ENCODE measurements at places on chromosomes 12 and 14.

- no peak for DNase-seq
These were observed 5.1 kb downstream of the CACNA1C start for GRCh38 chr12:2057795-2058408.

GRCh38 chr14:55381561-55381960, 30.1 kb downstream of the ATG14 start:
- no peak for DNase-seq

- no peak for DNase-seq
These were observed 8.8 kb downstream of the MYG1 start for GRCh38 chr12:53308276-53308675.

DNA sequence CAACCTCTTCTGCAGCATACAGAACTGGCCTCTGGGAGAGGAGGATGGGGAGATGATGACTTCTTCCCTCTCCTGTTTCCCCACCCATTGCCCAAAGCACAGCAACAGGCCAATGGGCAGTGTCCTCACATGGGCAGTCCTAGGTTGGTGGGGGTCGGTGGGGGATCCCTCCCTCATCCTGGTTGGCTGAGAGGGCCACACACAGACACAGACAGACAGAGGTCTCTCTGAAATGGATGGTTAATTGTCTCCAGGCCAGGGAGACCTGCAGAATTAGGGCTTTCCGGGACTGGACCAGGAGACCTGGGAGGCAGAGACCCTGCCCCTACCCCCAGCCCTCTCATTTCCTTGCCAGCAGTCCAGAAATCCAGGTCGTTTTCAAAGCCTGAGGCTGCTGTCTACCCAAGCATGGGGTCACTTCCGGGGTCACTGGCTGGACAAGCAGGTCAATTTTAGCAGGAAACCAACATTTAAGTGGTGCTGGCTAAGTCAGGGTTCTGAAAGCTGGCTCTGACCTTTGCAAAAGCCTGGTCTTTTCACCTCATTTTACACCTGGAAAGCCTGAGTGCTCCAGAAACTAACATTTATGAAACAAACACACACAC, 48.6 kb upstream of the TBX3 start:
- no peak for DNase-seq

GRCh38 chr12:51493281-51493680, 68.7 kb downstream of the SLC4A8 start:
- no peak for DNase-seq

- DNase-seq, result no peak
These were observed 7.8 kb upstream of the SSH1 start for GRCh38 chr12:108865169-108865568.

DNA sequence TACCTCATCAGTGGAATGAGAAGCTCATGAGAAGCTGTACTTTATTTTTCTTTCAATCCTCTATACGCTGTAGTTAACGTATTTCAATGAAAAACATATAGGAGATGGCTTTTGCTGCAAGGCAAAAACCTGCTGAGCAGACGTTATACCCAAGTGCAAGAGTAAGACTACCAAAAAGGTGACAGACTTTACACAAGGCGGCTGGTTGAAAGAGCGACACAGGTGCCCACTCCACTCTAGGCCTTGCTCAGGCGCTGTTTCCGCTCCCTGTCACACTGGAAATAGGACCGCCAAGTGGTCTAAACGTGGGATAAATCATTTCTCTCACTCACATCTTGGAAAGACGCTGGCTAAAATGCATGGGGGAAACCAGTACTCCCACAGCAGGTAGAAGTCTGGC, 54.5 kb downstream of the PPP2R5C start:
- no peak for DNase-seq

- DNase-seq, result no peak
These were observed 234.6 kb downstream of the PCNX1 start for GRCh38 chr14:71141701-71142374.

DNA sequence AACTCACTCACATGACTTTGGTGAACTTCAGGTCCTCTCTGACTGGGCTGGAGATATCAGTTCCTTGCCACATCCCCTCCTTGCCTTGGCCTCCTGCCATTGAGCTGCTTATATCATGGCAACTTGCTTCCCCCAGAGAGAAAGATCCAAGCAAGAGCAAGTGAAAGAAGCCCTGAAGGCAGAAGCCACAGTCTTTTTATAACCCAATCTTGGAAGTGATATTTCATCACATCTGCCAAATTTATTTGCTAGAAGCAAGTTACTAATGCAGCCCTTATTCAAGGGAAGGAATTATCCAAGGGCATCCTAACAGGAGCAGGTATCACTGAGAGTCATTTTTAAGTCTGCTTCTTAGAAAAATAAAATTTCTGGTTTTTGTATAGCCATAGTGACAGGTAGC, 127.8 kb downstream of the SLC38A4 start:
- DNase-seq, result no peak

- DNase-seq, result no peak
These were observed 113.3 kb upstream of the TMPO start for GRCh38 chr12:98402091-98402490.

DNA sequence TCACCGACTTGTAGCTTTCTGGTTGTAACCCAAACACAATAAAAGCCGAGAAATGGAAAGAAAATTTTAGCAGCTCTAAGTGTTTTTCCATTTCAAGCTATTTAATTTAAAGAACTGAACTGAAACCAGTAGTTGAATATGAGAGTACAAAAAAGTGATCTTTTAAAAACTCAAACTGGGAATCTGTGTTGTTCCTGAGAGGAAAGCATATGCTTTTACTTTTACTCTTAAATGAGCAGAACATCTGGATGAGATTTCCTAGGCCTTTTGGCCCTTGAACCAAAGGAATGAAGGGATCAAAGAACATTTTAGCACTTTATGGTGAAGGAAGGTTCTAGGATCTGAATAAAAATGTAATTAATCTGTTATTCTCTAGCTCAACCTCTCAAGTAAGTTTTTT, 1.3 kb downstream of the KERA start:
- DNase-seq, result no peak

GRCh38 chr14:58280954-58281787, 17.2 kb upstream of the ARID4A start:
- DNase-seq, result no peak

DNA sequence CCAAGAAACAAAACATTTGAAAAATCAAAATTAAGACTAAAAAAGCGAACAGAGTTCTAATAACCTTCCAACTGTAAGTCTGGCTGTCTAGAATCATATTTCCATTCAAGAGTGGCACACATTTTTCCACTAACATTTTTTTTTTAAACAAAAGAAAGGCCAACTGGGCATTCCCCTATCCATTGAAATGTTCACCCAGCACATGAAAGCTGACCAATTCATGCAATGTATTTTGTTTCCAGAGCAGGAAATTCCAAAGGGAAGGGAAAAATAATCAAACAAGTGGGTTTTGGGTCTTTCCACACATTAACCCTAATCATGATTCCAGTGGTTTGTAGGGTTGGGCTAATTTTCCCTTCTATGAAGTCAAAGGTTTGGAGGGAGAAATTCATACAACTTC, 206.5 kb downstream of the CALM1 start:
- DNase-seq, result no peak

- DNase-seq, result no peak
These were observed 7.5 kb upstream of the PTPRR start for GRCh38 chr12:70928071-70928470.

DNA sequence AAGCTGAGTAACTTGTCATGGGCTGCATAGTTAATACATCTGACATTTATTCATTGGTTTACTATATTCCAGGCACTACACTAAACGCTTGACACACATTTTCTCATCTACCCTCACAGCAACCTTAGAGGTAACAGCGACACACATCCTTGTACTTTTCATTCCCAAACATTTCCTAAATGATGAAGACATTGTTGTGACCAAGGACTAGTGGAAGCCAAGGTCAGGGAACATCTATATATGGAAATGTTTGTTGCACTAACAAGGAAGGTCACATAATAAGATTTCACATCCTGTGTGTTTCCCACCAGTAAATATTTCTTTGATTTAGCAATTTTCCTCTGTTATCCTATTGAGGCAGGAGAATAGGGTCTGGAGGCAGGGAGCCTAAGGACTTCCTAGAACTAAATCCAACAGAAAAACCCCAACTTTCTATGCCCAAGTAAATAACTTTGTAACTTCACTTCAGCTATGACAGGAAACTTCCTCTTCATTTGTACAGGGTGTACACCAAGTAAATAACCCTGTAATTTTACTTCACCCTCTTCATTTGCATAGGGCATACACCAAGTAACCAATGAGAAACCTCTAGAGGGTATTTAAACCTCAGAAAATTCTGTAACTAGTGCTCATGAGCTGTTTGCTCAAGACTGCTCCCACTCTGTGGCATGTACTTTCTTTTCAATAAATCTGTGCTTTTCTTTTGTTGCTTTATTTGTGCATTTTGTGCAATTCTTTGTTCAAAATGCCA, 48.4 kb downstream of the ZNF641 start:
- no peak for DNase-seq

DNA sequence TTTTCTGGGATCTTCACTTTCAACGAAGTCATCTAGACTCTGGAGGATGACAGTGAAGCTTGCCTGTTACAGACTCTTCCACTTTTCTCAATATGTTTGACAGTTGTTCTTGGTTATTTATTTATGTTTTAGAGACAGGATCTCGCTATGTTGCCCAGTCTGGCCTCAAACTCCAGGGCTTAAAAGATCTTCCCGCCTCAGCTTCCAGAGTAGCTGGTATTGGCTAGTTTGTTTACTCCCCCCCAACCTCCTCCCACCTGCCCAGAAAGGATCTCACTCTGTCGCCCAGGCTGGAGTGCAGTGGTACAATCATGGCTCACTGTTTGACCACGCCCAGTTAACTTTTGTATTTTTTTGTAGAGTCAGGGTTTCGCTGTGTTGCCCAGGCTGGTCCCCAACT, 3.3 kb downstream of the SPATS2 start:
- DNase-seq, result no peak

GRCh38 chr12:116495260-116495659, 63.9 kb upstream of the MAP1LC3B2 start:
- no peak for DNase-seq

- no peak for DNase-seq
These were observed 51.7 kb upstream of the KICS2 start for GRCh38 chr12:64273527-64274403.

DNA sequence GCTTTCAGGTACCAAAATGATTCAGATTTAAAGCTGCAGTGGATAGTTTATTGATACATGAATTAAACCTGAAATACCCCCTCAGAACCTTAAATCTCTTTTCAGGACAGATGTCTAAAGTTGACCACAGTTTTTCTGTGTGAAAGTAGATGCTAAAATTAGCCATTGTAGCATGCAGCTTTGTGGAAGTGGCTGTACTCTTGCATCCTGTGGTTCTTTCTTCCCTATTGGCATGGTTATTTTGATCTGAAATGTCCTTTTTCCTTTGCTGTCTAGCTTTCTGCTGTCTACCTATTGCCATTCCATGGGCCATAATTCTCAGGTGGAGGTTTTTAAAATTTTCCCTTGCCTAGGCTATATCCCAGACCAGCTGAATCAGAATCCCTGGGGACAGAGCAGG, 455.6 kb downstream of the ZFP36L1 start:
- no peak for DNase-seq

DNA sequence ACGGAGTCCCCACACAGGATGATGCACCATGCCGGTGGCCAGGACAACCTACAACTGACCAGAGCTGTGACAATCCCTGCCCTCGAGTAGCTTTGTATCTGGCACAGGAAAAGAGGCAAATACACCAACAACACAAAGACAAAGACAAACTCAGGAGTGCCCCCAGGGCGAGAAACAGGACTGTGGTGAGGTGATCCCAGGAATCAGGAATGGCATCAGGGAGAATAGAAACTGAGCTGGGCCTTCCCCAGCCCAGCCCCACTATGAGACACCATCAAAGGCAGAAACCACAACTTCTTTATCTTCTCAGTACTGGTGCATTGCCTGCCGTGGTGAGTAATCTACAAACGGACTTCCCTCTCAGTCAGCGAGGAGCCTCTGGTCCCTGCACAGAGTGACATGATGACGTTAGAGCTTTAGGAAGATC, 157.7 kb downstream of the TTC7B start:
- DNase-seq, result no peak

GRCh38 chr12:131831635-131832041, 3.4 kb downstream of the MMP17 start:
- DNase-seq, result no peak

- no peak for DNase-seq
These were observed 83.2 kb downstream of the ANO4 start for GRCh38 chr12:100877776-100878175.

- no peak for DNase-seq
These were observed 412.4 kb downstream of the PCNX1 start for GRCh38 chr14:71319666-71320065.

DNA sequence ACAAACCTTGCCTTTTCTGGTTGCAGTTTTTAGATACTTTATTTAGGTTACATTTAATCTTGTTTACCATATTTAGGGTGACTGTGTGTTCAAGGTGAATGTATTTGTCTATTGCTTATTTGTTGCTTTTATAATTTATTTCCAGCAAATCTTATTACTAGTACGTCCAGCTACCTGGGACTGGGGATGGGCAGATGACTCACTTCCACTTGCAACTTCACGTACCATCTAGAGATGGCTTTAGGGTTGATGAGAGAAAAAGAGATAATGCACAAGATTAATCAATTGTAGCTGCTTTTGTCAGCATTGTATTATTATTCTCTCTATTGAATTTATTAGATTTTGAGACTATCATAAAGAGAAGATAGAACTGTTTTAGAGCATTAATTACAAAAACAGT, 5.1 kb downstream of the MIPOL1 start:
- no peak for DNase-seq

- no peak for DNase-seq
These were observed 37.0 kb upstream of the FBXO33 start for GRCh38 chr14:39469094-39469710.

- DNase-seq, result no peak
These were observed 33.1 kb upstream of the ETFBKMT start for GRCh38 chr12:31626270-31626995.

- DNase-seq, result no peak
These were observed 165.3 kb downstream of the SNAPC1 start for GRCh38 chr14:61927520-61927919.

DNA sequence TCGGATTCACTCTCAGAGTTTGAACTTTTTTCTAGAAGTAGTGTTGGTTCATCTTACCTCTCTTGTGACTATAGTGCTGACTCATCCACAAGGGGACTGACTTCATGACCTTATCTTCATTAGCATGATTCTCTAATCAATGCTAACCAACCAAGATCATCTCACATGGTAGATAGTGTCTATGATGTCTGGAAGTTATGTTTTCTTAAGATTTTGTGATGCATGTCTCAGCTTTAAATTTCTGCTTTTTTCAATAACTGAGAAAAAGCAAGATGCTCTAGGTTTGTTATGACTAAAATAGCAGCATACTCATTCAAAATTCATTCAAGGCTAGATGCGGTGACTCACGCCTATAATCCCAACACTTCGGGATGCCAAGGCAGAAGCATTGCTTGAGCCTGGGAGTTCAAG, 12.3 kb upstream of the SLC35E3 start:
- DNase-seq, result no peak

GRCh38 chr12:132103542-132104308, 40.4 kb downstream of the DDX51 start:
- no peak for DNase-seq

DNA sequence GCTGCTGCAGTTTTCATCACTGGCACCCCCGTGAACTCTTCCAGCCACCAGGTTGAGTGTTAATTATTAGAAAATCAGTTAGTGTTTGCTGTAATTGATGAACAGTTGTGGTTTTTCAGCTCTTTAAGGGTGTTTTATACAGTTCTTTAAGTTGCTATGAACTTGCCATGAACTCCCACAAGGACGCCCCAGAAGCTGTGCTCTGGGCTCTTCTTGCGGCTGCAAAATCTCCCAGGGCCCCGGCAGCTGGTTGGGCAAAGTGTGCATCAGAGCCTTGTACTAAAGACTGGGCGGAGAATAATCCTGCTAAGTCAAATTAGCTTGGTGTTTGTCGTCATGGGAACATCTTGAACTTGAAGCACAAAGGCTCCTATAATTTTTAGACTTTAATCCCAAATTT, 82.2 kb downstream of the EML1 start:
- DNase-seq, result no peak

All from hypothalamus (tissue), 51 donors.